Mesothelial cell of epicardium (in vitro differentiated cells): ENCODE measurements at places on chromosomes 4 and X. TPM values are rescaled to one million over a fixed set of nuclear protein-coding genes. Genes with fewer than 3 reads are reported as not detected.
A peak's percentile ranks its signal among the peaks of the same experiment; 100 is the strongest.

LONRF3 gene
- total RNA-seq = 0.97 to 1.6 TPM (median 1.3 TPM) in 3 replicates

- no peaks in the 10 kb centered on the region for H3K4me1 ChIP-seq
- H3K27me3 ChIP-seq = no peaks in the 10 kb centered on the region
- no peak overlapping the region for H3K27ac ChIP-seq
- DNase-seq = peak; percentile 61
- H3K36me3 ChIP-seq = no peaks in the 10 kb centered on the region
These were observed 88.2 kb downstream of the ATP8A1 start for GRCh38 chr4:42568610-42569207.

GRCh38 chr4:93179044-93179443 is 649.5 kb upstream of the ATOH1 start:
- peaks cover 21% of the 10 kb centered on the region for H3K4me1 ChIP-seq
- no peaks in the 10 kb centered on the region for H3K27me3 ChIP-seq
- DNase-seq = no peak
- peaks cover 2% of the 10 kb centered on the region for H3K36me3 ChIP-seq
- H3K4me3 ChIP-seq = no peak overlapping the region

DNA sequence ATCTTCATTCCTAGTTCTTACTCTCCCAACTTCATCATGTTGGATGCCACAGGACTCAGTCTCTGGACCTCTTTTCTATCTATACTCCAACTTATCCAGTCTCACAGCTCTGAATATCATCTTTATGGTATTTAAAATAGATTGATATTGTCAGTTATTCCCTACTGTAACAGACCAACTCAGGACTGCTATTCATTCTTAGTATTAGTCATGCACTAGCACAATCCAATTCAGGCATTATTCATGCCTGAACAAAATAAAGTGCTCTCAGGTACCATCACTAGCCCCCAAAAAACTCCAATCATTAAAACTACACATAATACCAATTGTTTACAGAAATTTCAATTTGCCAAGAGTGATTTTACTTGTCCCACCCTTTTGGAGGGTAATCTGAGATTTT is 37.7 kb downstream of the FRYL start:
- no peak overlapping the region for H3K27ac ChIP-seq
- DNase-seq = no peak
- H3K27me3 ChIP-seq = no peaks in the 10 kb centered on the region
- H3K36me3 ChIP-seq = peaks cover 6% of the 10 kb centered on the region
- H3K4me3 ChIP-seq = no peak overlapping the region
- peaks cover 5% of the 10 kb centered on the region for H3K4me1 ChIP-seq

SERTM2 gene
- 3.6 to 3.8 TPM (median 3.7 TPM) in 3 replicates for total RNA-seq

CXorf65 gene
- total RNA-seq = not detected in 3 replicates
